ENCODE measurements at places on chromosomes 1 and 21.

- no peak for DNase-seq
These were observed 85.5 kb downstream of the VWA5B1 start for GRCh38 chr1:20376171-20376570.

DNA sequence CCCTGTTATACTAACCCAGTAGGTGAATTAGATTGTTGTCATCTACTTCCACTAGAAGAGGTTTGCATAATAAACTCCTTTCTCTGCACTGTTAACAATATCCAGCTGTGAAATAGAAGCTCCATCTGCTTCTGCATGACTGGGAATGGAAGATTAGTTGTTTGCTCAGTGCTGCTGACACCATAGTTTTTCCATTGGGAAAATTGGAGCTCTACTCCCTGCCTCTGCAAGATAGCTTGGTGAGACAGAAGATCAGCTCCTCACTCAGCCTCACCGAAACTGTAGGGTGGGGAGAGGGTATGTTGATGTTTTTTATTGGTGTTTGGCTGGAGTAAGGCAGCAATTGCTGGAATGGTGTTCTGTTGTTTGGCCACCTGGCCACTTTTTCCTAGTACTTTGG is 331.6 kb upstream of the ADAMTS5 start:
- DNase-seq = no peak

DNA sequence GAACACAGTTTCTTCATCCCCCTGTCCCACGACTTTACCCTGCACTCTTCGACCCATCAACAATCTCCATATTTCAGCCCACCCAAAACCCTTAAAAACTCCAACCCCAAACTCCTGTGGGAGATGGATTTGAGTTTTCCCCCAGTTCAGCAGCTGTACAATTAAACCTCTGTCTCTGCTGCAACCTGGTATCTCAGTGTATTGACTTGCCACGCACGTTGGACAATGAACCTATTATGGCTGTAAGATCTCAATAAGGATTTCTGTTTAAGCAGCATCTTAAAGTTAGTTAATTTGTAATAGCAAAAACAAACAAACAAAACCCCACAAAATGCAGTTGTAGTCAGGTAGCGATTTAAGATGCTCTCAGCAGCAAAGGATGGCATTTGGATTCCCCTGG is 119.1 kb downstream of the TGFBR3 start:
- no peak for DNase-seq

- no peak for DNase-seq
These were observed 112.8 kb downstream of the LIPI start for GRCh38 chr21:14097881-14098499.

DNA sequence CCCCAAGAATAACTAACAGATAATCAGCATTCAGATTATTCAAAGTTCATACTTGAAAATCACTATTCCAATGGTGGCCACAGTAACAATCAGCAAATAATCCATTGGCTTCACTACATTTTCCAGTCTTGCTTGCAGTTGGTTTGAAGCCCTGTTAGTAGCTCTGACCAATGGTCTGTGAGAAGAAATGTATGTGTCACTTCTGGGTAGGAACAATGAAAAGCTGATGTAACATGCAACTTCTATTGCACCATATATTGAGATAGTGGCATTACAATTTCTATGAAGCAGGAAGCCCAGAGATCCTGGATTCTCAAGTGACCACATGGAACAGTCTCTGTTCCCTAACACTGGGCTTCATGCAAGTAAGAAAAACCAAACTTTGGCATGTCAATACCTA is 250.9 kb upstream of the DAB1 start:
- no peak for DNase-seq

DNA sequence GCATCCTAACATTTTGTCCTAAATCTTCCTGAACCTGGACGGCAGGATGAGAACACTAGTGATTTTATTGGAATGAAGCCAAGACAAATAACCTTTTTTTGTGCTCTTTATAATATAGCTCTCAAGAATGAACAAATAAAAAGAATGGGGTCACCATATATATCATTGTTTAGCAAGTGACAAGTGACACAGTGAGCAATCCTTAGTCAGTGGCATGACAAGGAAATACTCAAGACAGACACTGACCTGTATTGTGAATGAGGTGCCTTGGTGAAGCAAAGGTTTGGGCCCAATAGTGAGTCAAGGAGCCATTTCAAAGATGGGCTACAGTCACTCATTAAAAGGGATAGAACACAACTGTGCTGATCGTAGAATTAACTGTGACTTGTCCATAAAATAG is 35.7 kb downstream of the PTGFR start:
- no peak for DNase-seq

DNA sequence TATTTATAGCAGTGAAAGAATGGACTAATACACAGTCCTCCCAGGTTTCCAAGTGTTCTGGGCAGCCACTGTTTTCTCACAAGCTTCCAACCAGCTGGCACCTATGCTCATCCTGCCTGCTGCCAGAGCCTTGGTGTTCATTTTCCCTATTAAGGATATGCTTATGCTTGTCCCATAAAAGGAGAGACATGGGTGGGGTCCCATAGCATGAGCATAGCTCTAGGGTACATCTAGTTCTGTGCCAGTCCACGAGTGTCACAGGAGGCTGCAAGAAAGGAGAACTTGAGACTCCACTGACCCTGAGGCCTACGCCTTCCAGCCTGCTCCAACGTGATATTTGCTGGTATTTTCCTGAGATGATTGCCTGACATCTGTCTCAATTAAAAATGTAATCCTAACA is 192.4 kb upstream of the PTGFR start:
- DNase-seq = no peak

DNA sequence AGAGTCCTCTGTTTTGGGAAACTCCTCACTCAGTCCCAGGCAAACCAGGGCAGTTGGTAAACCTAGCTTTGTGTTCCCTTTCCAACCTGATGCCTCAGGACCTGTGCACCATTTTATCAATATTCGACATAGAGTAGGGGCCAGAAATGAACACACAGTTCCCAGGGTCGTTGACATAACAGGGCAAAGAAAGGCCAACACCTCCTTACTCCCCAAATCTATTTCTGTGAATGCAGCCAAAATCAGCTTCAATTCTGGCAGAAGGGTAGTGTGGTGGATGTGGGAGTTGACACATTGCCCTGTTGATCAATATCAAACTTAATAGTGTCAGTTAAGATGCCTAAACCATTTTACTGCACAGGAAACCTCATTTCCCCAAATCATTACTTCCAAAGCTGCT is 104.6 kb upstream of the SPATA6 start:
- DNase-seq = no peak

DNA sequence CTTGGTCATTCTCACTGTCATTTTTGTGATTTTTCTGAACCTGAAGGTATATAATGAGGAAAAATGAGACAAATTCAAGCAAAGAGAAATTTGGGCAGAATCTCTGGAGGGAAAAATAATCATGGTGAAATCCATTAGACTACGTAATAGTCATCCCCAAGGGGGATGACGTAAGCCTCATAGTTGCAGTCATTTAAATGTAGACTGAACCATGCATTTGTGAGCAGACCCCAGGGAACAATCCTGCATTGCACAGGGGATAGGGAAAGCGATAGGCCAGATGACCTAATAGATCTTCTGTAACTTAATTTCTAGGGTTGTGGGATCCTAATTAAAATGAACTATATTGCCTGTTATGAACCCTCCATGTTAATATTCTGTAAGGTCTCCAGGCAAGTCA is 167.4 kb upstream of the C1orf21 start:
- DNase-seq = no peak

DNA sequence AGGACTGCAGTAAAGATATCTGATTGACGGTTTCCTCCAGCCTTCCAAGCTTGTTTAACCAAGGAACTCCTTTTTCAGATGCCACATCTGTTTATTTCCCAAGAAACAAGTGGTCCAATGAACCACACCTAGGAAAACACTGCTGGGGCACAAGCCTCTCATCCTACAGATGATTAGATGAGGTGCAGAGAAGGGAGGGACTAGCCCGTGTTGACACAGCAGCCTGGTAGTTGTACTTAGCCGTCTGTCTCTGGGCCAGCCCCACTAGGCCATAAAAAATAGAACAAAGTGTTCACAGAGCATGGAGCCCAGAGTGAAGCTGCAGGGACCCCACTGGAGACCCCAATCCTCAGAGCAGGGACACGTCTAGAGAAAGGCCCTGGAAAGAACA is 32.1 kb downstream of the LRP8 start:
- peak; percentile 48 for DNase-seq

DNA sequence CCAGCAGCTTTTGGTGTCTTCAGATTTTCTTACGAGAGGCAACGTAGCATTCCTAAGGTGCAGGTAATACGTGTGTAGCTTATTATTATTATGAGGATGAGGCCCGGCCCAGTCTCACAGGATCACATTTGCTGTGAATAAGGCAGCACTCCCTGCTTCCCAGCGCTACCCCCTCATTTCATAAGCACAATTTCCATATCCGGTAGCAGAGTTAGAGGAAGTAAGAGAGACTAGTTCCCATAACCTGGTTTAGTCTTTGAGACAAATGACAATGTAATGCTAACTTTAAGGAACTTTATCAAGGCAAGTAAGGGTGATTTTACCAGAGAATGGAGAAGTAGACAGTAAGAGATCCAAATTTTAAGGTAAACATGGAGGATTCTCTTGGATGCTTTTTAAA is 14.6 kb upstream of the LMO4 start:
- no peak for DNase-seq

DNA sequence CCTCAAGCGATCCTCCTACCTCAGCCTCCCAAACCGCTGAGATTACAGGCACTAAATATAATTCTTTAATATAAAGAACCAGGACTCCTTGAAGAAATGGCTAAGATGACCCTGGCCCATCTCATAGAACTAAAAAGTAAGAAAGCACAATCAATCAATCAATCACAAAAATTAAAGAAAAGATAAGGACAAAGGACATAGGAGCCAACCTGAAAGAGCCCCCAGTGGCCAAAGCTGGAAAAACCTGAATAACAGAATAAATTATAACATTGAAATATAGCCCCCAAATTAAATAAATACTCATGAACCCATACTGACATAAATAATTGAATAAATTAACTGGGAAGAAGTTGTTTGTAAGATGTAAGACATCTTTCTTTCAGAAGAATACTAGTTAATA is 8.9 kb downstream of the NUP210L start:
- DNase-seq = no peak

DNA sequence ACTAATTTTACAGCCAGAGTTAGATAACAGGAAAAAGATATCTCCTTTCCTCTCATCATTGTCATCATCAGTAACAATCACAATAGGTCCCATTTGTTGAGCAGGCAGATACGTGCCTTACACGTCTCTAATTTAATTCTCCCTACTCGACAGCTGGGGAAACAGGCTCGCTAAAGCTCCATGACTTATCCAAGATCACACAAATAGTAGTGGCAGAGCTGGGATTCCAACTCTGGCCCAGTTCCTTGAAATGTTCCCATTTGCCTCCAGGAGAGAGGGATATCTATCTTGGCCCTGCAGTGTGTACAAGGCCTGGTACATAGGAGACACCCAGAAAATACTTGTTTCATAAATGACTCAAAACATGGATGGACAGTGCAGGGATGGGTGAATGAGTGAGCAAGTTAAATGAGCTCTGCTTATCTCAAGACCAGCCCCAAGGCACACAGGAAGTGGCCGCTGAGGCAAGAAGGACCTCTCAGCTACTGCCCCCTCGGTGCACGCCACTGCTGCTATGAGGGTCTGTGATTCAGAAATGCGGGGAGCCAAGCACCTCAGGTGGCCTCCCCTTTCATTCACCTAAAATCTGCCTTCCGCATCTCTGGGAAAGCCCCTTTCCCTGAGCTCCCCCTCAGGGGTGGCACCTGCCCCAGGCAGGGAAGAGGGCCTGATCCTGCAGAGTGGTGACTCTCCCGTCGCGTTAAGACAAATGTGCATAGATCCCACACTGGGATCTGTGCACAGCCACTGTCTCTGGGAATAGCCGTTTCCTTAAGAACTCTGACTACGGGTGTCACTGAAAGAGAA is 3.6 kb downstream of the KCNN3 start:
- no peak for DNase-seq

GRCh38 chr1:34199927-34200326 is 23.2 kb downstream of the C1orf94 start:
- DNase-seq = no peak

DNA sequence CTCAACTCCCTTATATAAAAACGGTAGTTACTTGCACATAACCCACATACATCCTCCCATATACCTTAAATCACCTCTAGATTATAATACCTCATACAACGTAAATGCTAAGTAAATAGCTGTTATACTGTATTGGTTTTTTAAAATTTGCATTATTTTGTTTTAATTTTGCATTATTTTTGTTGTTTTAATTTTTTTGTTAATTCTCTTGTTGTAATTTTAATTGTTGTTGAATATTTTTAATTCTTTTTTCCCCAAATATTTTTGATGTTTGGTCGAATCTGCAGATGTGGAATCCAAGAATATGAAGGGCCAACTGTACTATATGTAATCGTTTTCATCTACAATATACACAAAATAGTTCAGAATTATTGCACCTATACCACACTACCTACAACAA is 23.5 kb upstream of the ACTA1 start:
- no peak for DNase-seq

DNA sequence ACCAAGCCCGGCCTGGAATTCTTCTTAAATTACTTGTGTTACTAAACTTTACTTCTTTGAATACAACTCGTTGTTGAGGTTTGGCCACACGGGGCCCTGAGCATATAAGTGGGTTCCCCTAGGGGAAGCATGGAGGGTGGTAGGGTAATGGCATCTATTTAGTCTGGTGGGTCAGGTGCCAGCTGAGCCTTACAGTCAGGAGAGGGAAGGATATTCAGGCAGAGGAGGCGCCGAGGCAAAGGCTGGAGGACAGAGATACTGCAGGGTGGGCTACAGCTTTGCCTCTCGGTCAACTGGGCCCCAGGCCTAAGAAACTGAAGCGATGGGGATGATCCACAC is 424 bp upstream of the NECAP2 start:
- DNase-seq = peak; percentile 29

DNA sequence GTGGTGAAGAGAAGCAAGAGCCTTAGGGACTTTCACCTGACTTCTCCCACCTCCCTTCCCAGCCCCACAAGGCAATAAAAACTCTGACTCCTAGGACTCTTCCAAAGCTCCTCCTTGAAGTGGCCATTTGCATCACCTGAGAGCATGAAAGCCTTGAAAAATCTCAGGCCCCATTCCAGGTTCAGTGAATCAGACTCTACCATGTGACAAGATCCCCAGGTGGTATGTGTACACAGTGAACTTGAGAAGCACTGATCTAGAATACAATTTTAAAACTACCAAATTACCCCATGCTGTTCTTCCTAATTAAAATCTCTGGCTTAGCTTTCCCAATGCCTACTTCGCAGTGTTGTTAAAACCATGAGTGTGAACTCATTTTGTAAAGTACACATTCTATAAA is 195.1 kb upstream of the SAMSN1 start:
- DNase-seq = no peak

GRCh38 chr1:169392406-169392805 is 24.4 kb downstream of the BLZF1 start:
- DNase-seq = no peak

GRCh38 chr21:17708522-17709265 is 96.0 kb upstream of the BTG3 start:
- no peak for DNase-seq

GRCh38 chr1:192817246-192817645 is 8.4 kb downstream of the RGS2 start:
- no peak for DNase-seq

DNA sequence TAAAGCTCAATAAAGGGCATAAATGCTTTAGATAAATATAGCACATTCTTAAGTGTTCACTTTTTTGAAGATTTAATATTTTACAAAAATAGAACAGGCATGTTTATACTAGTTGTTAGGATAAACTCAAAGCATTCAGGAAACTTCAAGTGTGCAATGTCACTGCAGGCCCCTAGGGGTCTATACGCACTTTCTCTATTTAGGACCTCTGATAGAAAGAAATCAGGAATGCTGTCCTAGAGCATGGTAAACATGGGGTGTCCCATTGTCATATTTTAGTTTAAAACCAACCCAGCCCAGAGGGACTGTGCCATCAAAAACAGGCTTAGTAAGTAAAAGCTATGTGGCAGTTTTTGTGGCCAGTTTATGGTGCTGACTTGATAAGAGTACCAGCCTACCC is 102.2 kb downstream of the BARHL2 start:
- DNase-seq = no peak

Data from HuH-7.5 (cell line).